ENCODE measurements at places on chromosomes 1 and 21.

- DNase-seq, result peak; percentile 38
Measured at GRCh38 chr1:23916209-23917131, 3.3 kb upstream of the CNR2 start.

- DNase-seq, result no peak
Measured at GRCh38 chr1:89552471-89553081, 27.9 kb downstream of the LRRC8B start.

DNA sequence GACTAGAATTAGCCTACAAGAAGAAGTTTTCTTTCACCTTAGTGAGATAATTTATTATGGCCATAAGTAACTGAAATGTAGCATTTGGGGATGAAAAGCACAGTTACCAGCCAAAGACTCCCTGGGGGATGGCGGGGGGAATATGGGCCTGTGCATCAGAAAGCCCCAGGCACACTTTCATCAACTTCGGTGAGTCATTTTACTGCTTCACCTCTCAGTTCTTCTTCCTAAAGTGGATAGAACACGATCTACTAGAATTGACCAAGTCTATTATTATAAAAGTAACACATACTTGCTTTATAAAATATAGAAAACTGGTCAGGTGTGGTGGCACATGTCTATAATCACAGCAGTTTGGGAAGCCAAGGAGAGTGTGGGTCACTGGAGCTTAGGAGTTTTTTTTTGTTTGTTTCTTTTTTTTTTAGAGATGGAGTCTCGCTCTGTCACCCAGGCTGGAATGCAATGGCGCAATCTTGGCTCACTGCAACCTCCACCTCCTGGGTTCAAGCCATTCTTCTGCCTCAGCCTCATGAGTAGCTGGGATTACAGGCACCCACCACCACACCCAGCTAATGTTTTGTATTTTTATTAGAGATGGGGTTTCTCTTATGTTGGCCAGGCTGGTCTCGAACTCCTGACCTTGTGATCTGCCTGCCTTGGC lies 141.8 kb downstream of the ZZZ3 start:
- DNase-seq, result no peak

GRCh38 chr1:221812905-221813597 lies 71.2 kb upstream of the DUSP10 start:
- no peak for DNase-seq

- DNase-seq, result no peak
Measured at GRCh38 chr1:35768350-35769187, 1.2 kb downstream of the CLSPN start.

DNA sequence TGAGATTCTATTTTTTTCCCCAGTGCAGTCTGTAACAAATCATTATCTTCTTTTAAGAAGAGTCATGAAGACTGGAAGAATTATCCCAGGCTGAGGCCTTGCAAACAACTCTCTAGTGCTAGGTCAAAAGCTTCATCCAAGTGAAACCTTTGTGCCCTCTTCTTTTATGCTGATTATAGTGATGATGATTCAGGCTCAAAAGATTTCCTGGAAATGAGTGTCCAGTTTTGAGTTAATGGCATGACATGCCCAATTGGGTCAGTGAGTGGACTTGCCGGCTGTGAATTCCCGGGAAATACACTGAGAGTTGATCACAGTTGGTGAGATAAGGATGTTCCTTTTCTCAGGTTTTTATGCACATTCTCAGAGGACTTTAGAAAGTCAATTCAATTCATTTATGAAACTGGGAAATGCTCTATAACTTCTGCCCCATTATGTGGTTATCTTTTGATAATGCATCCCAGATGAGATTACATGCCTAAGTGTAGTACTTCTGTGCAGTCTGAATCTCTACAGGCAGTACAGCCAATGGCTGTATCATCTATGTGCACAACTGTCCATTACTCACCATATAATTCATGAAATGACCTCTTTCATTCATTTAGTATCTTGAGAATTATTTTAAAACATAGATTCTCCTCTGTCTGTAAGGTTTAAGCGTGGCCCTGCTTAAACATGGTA lies 66.2 kb downstream of the S1PR1 start:
- DNase-seq, result no peak

- DNase-seq, result peak; percentile 7
Measured at GRCh38 chr1:174998569-174999215, 1.1 kb upstream of the CACYBP start.

- DNase-seq, result no peak
Measured at GRCh38 chr1:217274416-217274815, 356.5 kb downstream of the GPATCH2 start.

DNA sequence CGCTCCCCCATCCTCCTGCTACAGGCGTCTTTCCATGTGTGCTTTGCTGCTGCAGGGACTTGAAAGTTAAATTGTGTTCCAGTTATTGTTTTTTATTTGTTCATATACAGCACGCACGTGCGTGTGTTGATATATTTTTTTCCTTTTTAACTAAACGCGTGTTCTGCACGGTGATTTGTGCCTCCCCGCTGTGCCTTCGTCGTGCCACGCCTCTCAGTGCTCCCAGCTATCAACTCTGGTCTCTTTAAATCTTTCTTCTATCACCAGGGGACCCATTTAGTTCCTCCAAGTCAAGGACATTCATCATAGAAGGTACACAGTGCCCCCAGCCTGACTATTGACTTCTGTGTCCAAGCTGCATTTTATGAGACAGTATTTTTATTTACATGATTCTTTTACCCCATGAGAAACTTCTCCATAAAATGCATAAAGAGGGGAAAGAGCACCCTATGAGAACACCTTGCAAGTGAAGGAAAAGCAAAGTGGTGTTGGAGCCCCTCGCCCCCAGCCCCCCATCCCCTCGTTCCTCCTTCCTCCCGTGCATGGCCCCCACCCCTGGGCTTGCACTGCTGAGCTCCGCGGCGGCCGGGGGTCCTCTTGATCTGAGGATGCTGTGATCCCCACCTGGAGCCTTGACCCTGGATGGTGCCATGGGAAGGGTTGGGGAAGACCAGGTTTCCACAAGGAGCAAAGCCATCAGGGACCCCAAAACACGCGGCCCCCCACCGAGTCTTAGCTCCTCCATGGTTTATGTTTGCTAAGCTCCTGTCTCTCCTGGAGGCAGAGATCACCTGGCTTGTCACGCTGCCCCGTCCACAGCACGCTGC lies 45.5 kb downstream of the KCNAB2 start:
- no peak for DNase-seq

DNA sequence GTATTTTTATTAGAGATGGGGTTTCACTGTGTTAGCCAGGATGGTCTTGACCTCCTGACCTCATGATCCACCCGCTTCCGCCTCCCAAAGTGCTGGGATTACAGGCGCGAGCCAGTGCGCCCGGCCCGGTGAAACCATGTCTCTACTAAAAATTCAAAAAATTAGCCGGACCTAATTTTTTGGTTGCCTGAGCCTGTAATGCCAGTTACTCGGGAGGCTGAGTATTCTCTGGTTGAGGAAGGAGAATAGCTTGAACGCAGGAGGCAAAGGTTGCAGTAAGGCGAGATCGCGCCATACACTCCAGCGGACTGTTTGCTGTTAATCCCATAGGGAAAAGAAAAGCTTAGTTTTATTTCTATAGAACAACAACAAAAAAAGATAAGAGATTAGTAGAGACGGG lies 29.9 kb upstream of the HJV start:
- DNase-seq, result no peak

DNA sequence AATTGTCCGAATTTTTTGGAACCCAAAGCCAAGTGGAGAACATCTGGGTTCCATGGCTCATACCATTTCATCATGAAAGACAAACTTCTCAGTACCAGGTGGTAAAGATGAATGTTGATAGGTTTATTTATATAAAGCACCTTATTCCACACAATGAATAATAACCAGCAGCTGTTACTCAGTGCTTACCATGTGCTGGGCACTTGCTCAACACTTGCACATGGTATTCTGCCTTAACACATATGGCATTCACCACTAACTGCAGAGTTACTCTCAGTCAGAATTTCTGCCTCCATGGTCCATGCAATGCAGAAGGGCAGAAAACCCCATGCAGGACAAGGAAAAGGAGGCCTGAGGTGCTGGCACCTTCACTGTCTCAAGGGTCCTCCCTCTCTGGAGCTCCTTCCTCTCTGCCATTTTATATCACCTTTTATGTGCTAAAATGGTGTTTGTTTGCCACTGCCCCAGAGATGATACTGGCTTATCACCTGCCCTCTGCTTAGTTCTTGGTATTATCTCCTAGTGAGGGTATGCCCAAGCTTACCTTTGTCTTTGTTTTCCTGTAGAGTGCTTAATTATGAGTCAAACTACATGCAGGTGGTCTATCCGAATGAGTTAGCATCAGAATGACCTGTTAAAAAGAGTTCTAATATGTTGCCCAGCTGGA lies 76.7 kb upstream of the ZNF326 start:
- no peak for DNase-seq

GRCh38 chr1:65386439-65386838 lies 34.0 kb upstream of the LEPR start:
- no peak for DNase-seq

- no peak for DNase-seq
Measured at GRCh38 chr1:84632137-84632536, 57.9 kb upstream of the CTBS start.

DNA sequence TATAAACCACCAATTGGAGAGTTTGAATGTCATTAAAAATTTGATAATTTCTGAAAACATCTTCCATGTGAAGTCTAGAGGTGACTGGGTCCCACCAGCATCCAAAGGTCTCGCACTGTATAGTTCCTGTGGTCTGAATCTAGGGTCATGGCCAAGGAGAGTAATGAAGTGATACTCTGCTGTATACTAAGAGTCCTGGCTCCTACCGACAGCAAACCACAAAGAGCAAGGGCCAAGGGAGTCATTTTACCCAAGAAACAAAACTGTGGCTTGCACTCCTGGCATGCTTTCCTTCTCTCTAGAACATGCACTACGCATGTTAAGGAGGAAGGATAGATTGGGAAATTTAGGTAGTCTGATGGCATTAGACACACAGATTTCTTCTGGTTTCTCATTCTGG lies 115.6 kb downstream of the BRINP2 start:
- DNase-seq, result no peak

DNA sequence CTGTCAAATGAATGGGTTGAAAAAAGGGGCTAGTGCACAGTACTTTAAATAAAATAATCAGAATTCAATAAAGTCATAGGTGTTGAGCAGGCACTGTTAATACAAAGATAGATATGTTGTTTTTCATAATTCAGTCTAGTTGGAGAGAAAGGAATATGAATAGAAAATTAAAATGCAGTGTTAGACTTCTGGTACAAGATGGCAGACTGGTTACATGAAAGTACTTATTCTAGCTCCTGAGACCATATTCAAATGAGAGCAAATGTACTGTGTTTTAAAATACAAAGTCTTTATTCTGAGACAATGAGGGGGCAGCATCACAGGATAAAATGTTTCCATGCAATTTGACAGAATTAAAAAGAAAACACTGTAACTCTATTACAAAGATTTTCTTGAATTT lies 542.1 kb downstream of the COL11A1 start:
- DNase-seq, result no peak

DNA sequence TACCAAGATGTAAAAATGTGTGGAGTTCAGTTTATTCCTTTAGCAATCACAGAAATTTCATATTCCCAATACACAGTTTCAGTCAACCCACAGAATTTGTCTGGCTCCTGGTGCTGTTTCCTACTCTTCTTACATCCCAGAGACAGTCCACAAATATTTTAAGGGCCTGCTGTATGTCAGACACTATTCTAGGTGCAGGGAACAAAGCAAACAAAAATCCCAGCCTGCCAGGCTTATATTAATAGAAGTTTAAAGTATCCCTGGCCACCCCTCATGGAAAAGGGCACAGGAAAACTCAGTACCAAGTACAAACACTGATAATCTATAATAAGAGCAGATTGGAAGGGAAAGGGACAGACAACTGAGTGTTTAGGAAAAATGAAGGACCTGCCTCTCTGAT lies 194.8 kb downstream of the ZP4 start:
- DNase-seq, result no peak

DNA sequence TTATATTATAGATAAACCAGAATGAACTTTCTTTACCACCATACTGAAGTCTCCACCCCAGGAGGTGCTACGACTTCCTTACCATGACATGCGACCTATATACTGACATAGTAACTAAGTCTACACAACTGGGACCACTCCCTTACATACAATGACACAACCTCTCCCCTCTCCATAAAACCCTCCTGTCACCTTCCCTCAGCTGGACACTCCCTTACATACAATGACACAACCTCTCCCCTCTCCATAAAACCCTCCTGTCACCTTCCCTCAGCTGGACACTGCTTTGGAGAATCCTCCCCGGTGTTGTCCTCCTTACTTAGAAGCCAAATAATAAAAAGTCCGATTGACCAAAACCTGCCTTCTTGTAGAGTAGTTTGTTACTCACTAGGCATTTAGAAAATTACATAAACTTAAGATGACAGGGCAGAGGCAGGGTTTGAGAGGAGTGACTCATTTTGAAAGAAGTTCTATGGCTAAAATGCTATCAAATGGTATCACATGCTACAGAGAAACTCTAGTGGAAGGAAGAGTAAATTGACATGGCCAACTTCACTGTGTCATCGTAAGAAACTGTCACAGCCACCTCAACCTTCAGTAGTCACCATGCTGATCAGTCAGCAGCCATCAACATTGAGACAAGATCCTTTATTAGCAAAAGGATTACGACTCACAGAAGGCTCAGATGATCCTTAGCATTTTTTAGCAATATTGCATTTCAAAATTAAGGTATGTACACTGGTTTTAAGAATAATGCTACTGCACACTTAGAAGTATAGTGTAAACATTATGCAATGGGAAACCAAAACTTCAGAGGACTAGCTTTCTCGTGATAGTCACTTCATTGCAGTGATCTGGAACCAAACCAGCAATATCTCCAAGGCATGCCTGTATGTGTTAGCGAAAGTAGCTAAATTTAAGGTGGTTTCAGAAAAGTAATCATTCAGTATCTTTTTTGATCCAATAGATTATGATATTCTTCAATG lies 56.4 kb downstream of the AHCTF1 start:
- no peak for DNase-seq

DNA sequence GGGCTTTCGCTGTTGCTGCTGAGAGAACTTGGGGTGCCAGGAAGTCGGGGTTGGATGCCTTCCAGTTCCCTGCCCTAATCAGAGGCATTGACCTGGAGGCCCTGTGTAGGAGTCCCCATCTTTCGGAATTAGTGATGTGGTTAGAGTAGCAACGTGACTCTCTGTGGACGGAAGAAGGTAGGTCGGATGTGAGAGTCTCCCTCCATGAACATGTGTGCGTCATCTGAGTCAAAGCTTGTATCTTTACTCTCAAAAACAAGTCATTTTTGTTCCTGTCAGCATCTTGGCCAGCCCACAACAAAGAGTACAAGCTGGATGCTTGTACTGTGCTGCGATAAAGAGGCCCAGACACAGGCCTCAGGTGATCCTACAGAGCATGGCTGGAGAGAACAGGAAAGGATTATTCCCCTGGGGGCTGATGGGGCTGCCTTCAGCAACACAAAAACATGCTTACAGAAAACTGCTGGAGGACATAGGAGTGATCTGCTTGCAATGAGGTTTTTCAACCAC lies 31.0 kb upstream of the IL10 start:
- peak; percentile 39 for DNase-seq
